SJSA1 (cell line): ENCODE measurements at places on chromosomes 12 and 14. TPM values are rescaled to one million over a fixed set of nuclear protein-coding genes. Genes with fewer than 3 reads are reported as not detected.

- 0 out of 2 replicates have a peak, but pooled peaks cover 5% of the 10 kb centered on the region for H3K27me3 ChIP-seq
- H3K4me3 ChIP-seq = no peak overlapping the region
- DNase-seq = no peak
- H3K27ac ChIP-seq = no peak overlapping the region
- H3K4me1 ChIP-seq = no peaks in the 10 kb centered on the region
- no peaks in the 10 kb centered on the region for H3K36me3 ChIP-seq
These were observed 95.1 kb downstream of the UNC79 start for GRCh38 chr14:93525696-93526451.

DNA sequence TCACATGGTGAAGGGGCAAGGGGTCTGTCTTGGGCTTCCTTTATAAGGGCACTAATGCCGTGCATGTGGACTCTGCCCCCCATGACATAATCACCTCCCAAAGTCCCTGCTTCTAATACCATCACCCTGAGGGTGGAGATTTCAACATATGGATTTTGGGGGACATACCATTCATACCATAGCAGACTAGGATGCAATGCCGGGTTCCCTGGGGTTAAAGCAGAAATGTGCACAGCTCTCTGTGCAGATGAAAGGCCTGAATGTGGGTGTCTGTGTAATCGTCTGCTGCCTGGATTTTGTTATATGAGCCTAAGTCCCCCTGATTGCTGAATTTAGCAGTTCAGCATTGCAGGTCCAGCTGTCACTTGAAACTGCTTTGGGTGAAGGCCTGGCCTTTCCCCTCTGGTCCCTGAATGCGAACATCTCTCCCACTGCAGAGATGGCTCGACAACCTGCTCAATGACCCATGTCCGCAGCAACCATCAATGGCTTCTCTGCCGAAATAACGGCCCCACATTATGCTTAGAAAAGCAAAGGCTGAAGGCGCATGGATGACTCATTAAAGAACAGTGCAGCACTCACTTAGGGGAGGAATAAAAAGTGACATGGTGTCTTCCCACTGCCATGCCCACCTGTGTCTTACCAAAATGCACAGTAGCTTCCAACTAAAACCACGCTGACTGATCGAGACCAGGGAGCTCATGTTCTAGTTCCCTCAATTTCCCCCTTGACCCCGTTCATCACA is 286.3 kb downstream of the DPF3 start:
- H3K36me3 ChIP-seq = no peaks in the 10 kb centered on the region
- no peak for DNase-seq
- H3K27me3 ChIP-seq = no peaks in the 10 kb centered on the region
- H3K4me3 ChIP-seq = no peak overlapping the region
- peaks cover 57% of the 10 kb centered on the region for H3K4me1 ChIP-seq

- DNase-seq = no peak
- peaks cover 14% of the 10 kb centered on the region for H3K4me1 ChIP-seq
- no peaks in the 10 kb centered on the region for H3K27me3 ChIP-seq
- no peak overlapping the region for H3K4me3 ChIP-seq
- H3K36me3 ChIP-seq = peaks cover 54% of the 10 kb centered on the region
These were observed 57.0 kb downstream of the NT5DC3 start for GRCh38 chr12:103783744-103784664.

DNA sequence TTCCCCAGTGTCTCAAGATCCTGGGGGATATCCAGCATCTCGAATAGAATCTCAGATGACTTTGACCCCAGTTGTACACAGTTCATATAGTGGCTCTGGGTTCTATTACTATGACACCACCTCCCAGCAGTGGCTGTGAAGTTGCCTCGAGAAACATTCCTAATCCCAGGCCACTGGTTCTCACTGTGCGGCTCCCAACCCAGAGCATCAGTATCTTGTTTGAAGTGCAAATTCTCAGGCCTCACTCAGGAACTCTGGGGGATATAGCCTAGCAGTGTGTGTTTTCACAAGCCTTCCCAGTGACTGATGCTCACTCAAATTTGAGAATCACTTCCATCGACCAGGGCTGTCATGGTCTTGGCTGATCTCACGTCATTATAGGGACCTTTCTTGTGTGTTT is 69.3 kb upstream of the IGF1 start:
- no peak overlapping the region for H3K27ac ChIP-seq
- no peak for DNase-seq
- no peaks in the 10 kb centered on the region for H3K36me3 ChIP-seq
- no peak overlapping the region for H3K4me3 ChIP-seq
- H3K4me1 ChIP-seq = peaks cover 4% of the 10 kb centered on the region; the same call in 1 of the 2 replicates

The AVPR1A gene
- total RNA-seq = 0.06 and 0.21 TPM in 2 replicates

The WSCD2 gene
- not detected in 2 replicates for total RNA-seq

The CELA1 gene
- total RNA-seq = 0.56 and 1.2 TPM in 2 replicates

The SIX4 gene
- total RNA-seq = 4.2 and 5.3 TPM in 2 replicates
